CD4-positive, alpha-beta T cell treated with Interleukin-12 subunit alpha and Interleukin-12 subunit beta, for 1 hour (primary cell): ENCODE measurements at places on chromosomes 12 and 14.

- DNase-seq = peak; percentile 75
Measured at GRCh38 chr12:94147991-94148738, at the start of gene PLXNC1. Gene PLXNC1 (plus strand): TSS chr12:94148577. CDS start chr12:94148972, 395 bp downstream.

DNA sequence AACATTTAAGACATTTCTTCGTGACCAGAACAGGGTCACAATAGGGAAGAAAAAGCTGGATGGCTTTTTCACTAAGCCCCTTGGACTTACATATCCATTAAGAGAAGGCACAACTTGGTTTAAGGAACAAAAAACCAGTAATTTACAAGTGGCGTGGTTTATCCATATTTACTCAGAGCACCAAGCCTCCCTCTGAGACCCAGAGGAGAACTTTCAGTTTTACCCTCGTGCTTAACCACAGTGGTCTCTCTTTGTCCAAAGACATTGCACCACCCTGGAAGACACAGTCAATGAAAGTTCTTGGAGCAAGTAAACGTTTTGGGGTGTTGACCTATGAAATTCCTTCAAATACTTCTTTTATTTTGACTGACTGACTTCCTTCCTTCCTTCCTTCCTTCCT, 52.5 kb downstream of the SSPN start:
- DNase-seq = no peak

GRCh38 chr14:94378527-94379290, 9.7 kb downstream of the SERPINA1 start:
- DNase-seq = no peak

GRCh38 chr12:68397566-68398158, 65.5 kb upstream of the MDM1 start:
- no peak for DNase-seq

DNA sequence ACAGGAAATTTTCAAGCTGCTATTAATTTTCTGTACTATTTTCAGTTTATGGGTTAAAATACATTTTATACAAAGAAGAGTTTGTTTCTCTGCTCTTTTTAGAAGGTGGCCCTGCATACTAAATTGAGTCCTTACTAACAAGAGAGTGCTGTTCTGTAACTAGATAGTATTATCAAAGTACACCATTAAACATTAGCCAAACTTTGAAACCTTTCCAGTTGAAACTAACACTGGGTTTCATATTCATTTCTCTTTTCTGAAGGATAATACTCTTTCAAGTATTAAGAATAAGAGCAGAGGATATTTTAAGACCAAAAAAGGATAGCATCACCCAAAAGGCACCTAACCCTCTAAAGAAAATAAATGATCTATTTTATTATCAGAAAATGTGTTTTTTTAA, 47.2 kb downstream of the PEBP1 start:
- DNase-seq = no peak

- DNase-seq = no peak
Measured at GRCh38 chr12:52254180-52254964, 20.1 kb upstream of the KRT86 start.

- DNase-seq = peak; percentile 31
Measured at GRCh38 chr14:70981000-70981952, 74.0 kb downstream of the PCNX1 start.

- no peak for DNase-seq
Measured at GRCh38 chr14:30240018-30240417, 312.4 kb upstream of the PRKD1 start.

DNA sequence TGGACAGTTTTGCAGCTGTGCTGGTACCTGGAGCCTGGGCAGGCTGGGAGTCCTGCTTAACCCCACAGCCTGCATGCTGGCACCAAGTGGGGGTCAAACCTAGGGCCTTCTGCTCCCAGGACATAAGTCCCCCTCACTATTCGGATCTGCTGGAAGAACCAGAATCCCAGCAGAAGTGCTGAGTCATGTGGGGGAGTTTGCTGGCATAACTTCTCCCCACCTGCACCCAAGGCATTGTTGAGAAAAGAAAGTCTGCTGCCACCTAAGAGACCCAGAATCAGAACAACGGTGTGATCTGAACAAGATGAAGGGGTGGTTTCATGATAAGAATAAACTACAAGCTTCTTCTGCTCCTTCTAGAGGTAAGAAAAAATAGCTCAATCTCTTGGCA, 102.7 kb downstream of the RBM19 start:
- DNase-seq = no peak

DNA sequence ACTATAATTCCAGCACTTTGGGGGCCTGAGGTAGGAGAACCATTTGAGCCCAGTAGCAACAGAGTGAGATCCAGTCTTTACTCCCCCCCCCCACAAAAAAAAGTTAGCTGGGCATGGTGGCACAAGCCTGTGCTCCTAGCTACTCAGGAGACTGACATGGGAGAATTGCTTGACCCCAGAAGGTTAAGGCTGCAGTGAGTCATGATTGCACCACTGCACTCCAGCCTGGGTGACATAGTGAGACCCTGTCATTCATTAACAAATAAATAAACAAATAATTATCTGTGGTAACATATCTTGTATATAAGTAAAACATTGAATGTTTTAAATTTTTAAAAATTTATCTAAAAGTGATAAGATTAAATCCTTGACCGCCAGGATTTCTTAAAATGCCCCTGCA, 4.8 kb downstream of the ENTPD5 start:
- no peak for DNase-seq
